Stimulated activated CD8-positive, alpha-beta memory T cell treated with anti-CD3 and anti-CD28 coated beads, Interleukin-15, amount 100 ng/mL, for 4 hours (primary cell): ENCODE measurements at places on chromosomes 4 and X.

DNA sequence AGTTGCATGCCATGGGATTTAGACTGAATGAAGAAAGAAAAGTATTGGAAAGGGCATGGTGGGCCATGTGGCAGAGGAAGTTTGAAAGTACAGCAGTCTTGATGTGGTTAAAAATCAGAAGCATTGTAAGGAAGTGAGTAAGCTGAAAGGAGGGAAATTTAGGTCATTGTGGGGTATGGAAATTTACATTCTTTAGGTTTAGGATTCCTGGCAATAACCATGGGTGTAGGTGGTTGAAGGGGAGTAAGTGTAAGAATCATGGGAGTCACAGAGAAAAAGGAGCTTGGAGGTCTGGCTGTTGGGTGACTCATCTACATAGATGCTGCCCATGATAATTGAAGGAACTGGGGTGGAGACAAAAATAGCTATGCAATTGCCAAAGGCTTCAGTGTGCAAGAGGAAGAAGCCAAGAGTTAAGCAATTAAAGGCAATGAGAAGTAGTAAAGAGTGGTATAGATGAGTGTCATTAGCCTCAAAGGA is 243.8 kb upstream of the LDB2 start:
- DNase-seq, result no peak

- DNase-seq, result no peak
Measured at GRCh38 chrX:101078716-101079598, at the start of gene TMEM35A. TSS of gene TMEM35A (plus strand) at chrX:101078879. CDS start at chrX:101079003, 124 bp downstream.

DNA sequence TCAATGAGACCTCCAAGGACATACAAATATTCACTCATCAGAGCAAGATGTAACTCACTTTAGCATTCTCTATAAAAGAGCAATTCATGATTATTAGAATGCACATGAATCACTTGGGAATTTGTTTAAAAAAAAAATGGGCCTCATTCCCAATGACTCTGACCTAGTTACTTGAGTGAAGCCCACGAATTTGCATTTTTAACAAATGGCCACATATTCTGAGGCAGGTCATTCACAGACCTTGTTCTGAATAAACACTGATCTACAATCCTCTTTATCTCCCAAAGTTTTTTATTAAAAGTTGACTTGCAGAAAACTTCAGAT is 255.1 kb upstream of the VEGFC start:
- DNase-seq, result no peak

DNA sequence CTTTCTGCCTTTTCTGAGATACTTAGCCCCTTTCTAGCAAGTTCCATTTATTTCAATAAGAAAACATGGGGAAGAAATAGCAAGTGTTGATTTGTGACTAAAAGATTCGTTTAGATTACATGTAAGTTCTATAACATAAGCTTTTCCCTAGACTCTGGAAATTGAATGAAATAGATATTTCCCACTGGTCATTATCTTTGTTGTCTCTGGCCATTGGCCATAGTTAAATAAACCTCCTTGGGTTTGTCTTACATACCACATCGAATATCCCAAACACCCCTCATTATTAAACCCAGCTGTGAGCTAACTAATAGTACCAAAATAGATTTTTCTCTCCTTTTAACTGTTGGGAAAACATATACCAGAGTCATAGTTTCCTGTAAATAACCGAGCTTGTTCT is 534.8 kb downstream of the IQCM start:
- DNase-seq, result no peak

DNA sequence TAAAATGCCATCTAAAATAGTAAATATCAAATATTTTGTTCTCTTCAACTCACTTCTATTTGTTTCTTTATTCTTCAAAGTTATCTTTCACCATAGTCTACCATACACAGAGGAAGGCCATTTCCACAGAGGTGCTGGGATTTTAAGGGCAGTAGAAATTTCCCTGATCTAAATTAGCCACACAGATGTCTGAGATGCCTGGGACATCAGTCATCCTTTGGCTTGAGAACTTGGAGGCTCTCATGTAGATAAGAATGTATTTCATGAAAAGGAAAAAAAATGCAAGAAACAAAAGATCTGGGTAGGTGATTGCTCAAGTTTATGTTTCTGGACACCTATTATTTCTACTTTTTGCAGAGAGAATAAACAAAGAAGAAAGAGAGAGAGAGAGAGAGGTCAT is 1008.2 kb downstream of the NLGN4X start:
- no peak for DNase-seq

DNA sequence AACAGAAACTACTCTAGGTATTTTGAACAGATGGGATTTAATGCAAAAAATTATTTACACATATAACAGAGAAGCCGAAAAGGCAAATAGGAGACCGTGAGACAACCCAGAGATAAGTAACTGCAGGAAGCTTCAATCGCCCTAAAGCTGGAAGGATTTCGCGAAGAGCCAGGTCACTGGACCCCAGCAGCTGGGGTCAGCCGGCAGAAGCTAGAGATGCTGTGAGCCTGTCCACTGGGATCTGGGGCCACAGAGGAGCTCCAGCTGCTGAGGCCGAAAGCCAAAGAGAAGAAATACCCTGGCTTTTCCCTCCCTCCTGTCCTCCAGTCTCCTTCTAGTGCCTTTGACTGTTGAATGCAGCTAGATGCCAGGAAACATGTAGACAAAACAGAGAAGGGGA is 192.8 kb upstream of the BCOR start:
- DNase-seq, result no peak
